Hepatic stellate cell (primary cell): ENCODE measurements at places on chromosomes 5 and 9.

- peak; percentile 49 for DNase-seq
These were observed 11.8 kb upstream of the REEP5 start for GRCh38 chr5:112933651-112934365.

- DNase-seq: peak; percentile 85
These were observed 18.5 kb upstream of the GNE start for GRCh38 chr9:36276781-36277181.

- no peak for DNase-seq
These were observed 725.0 kb downstream of the TLE1 start for GRCh38 chr9:80964374-80964773.

GRCh38 chr5:32601623-32602295, 16.4 kb downstream of the SUB1 start:
- no peak for DNase-seq
